Skeletal muscle cell (primary cell): ENCODE measurements at places on chromosomes 13 and 19.

GRCh38 chr13:109130093-109130835 is 500.9 kb downstream of the MYO16 start:
- no peak for DNase-seq

DNA sequence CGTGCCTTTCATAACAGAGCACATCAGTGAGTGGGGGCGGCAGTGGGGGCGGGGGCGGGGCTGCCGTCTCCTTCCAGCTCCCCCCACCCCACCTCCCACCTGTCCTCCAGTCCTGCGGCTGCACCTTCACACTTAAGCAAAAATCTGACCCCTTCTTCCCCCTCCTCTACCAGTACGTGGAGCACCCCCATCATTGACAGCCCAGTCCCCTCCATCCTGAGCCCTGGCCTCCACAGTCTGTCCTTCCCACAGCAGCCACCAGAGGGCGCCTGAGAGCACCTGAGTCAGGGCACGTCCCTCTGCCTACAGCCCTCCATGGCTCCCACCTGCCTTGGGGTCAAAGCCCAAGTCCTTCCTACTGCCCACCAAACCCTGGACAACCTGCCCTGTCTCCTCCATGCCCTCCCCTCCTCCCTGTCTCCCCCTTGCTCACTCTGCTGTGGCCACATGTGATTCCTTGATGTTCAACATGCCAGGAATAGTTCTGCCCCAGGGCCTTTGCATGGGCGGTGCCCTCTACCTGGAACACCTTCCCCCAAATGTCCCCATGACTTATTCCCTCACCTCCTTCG is 4.0 kb downstream of the EBI3 start:
- no peak for DNase-seq

- DNase-seq: peak; percentile 72
Measured at GRCh38 chr19:52369559-52370340, at the start of gene ZNF880. TSS of gene ZNF880 (plus strand) at chr19:52369923. CDS start at chr19:52369966, 43 bp downstream.

GRCh38 chr13:53357582-53357981 is 329.0 kb downstream of the OLFM4 start:
- DNase-seq: no peak

- peak; percentile 92 for DNase-seq
Measured at GRCh38 chr13:98173431-98174152, 3.5 kb downstream of the RNF113B start.

DNA sequence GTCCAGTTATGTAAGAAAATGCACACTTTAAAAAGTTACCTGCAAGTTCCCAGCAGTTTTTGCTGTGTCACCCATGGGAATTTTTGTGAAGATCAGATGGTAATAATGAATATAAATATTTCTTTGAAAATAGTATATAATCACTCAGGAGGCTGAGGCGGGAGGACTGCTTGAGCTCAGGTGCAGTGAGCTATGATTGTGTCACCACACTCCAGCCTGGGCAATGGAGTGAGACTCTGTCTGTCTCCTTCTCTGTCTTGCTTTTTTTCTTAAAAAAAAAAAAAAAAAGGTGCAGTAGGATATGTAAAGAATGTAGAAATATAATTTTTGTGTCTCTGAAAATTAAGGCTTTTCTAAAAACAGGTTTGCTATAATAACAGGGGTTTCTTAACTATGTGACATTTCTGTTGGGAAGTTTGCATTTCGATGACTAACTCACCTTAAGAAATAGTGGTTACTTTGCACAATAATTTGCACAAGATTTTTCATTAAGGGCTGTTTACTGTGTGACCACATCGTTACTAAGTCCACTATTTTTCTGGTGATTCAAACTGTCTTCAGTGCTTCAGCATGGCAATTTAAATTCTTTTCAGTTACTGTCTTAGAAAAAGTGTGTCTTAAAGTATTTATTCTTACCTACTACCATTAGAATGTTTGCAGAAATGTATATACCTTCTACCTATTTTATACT is 37.3 kb downstream of the DNAJC3 start:
- peak; percentile 53 for DNase-seq

DNA sequence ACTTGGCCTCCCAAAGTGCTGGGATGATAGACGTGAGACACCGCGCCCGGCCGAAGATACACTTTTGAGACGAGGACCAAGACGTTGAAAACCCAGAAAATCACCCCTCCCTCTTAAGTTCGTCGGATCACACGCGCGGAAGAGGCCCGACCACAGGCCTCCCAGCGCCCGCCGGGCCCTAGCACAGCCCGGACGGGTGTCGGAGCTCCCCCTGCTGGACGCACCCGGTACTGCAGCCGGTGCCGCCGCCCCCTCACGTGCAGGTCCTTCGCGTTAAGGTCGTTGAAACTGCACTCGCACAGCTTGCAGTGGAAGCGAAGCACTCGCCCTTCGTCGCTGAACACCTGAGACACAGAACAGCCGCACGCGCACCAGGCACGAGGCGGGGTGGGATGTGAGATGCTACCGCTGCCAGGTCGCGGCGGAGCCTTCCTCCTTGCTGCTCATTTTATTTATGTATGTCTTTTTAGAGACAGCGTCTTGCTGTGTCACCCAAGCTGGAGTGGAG is 35.7 kb upstream of the MATK start:
- DNase-seq: no peak

- no peak for DNase-seq
Measured at GRCh38 chr13:80134346-80134745, 206.6 kb downstream of the SPRY2 start.

GRCh38 chr19:11330127-11330526 is 9.3 kb downstream of the RAB3D start:
- DNase-seq: no peak
